Kidney epithelial cell (primary cell): ENCODE measurements at places on chromosomes 1 and 21. TPM values are rescaled to one million over a fixed set of nuclear protein-coding genes. Genes with fewer than 3 reads are reported as not detected.

The CYP2J2 gene
- 1.9 and 3.3 TPM in 2 replicates for total RNA-seq

The ADSS2 gene
- 42.0 and 42.4 TPM in 2 replicates for total RNA-seq

The PROK1 gene
- total RNA-seq = not detected in 2 replicates

The COL8A2 gene
- total RNA-seq = 1.2 TPM in 2 replicates

The S100A9 gene
- 35.3 and 55.9 TPM in 2 replicates for total RNA-seq

The ACKR1 gene
- total RNA-seq = not detected in 2 replicates
